ENCODE measurements at places on chromosomes 12 and 14. TPM values are rescaled to one million over a fixed set of nuclear protein-coding genes. Genes with fewer than 3 reads are reported as not detected.

DNA sequence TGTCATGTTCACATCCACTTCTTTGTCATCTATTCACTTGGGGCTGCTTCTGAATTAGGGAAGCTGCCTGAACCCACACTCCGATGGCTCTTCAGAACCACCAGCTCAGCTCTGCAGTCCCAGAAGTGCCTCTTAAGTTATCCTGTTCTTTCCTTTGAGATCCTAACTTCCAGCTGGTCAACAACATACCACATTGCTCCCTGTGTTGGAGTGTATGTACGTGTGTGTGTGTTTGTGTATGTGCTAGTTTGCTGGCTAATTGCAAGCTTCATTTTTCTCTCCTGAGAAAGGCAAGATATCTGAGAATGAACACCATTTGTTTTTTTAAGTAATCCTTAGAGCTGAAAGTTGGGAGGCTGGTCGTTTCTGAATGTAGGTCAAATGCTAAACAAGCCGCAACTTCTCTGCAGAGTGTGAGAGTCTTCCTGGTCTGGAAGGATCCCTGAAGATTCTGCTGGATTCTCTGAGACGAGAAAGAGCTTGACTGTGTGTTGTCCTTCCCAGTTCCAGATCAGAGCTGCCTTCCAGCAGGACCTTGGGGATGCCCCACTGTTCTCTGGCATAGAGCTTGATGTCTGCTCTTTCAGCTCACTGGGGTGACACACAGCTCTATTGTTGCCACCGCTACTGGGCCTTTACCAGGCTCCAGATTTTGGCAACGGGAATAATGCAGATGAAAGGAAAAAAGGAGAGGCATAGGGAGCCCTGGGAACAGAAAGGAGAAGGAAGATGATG lies 839 bp downstream of the GSG1 start:
- DNase-seq: no peak

DNA sequence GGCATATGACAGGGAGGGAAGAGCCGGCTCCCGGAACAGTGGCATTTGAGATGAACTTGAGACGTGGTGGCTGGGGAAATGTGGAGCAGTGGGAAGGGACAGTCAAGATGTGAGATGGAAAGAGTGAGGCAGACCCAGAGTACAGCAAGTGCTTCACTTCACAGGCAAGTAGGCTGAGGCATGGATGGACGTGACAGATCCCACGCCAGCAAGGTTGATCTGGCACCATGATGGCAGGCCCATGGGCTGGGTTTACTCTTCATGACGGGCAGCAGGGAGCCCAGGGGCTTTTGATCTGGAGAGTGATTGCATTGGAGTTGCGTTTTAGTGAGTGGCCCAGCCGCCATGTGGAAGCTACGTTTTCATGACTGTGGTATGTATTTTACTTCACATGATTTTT lies 17.9 kb upstream of the EML1 start:
- no peak for DNase-seq

- DNase-seq: no peak
These were observed 2.1 kb upstream of the TEDC1 start for GRCh38 chr14:105488781-105489541.

DNA sequence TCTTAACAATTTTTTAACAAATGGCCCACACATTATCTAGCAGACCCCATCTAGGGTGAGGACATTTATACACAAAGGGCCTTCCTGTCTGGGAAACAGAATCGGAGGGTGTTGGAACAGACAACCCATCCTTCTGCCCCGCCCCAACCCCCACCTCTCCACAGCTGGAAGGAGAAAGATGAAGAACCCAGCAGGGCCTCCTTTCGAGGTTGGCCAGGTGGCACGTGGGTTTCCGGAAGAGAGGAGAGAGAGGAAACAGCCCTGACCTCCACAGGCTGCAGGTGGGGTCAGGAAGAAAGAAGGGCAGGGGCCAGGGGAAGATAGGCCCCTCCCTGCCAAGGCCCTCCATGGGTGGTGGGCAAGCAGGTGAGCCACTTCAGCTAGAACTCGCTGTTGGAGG lies 57.2 kb downstream of the LRRC74A start:
- no peak for DNase-seq

DNA sequence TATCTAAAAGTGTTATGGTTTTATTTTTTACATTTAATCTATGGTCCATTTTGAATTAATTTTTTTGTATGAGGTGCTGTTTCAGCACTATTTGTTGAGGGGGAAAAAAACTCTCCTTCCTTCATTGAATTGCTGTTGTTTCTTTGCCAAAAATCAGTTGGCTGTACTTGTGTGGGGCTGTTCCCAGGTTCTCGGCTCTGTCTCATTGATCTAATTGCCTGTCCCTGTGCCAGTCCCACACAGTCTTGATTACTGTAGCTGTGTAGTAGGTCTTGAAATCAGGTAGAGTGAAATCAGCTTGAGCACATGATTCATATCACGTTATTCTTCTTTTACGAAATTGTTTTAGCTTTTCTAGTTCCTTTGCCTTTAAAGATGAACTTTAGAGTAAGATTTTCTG lies 109.7 kb downstream of the ADGRD1 start:
- no peak for DNase-seq

The REM2 gene
- total RNA-seq: not detected
